ENCODE measurements at places on chromosomes 5 and 9. TPM values are rescaled to one million over a fixed set of nuclear protein-coding genes. Genes with fewer than 3 reads are reported as not detected.

SCGB3A2 gene
- polyA plus RNA-seq, result not detected

LRRC19 gene
- polyA plus RNA-seq, result 0.01 TPM

AMBP gene
- polyA plus RNA-seq, result not detected

KCNMB1 gene
- polyA plus RNA-seq, result 0.42 TPM

RUSC2 gene
- polyA plus RNA-seq, result 53.9 TPM

SLC4A9 gene
- not detected for polyA plus RNA-seq

S1PR3 gene
- 2.3 TPM for polyA plus RNA-seq

GMCL2 gene
- polyA plus RNA-seq, result not detected

HDAC3 gene
- 41.3 TPM for polyA plus RNA-seq

LPCAT1 gene
- polyA plus RNA-seq, result 2.4 TPM

HCN1 gene
- not detected for polyA plus RNA-seq

ACTBL2 gene
- not detected for polyA plus RNA-seq

SLC25A2 gene
- not detected for polyA plus RNA-seq

PPIC gene
- polyA plus RNA-seq, result 23.7 TPM

ANKRD18B gene
- polyA plus RNA-seq, result not detected

STK32A gene
- polyA plus RNA-seq, result 0.42 TPM

PCA3 gene
- 0.07 TPM for polyA plus RNA-seq

C5orf52 gene
- polyA plus RNA-seq, result not detected

SLC23A1 gene
- not detected for polyA plus RNA-seq

FYB1 gene
- 0.22 TPM for polyA plus RNA-seq

KCNV2 gene
- not detected for polyA plus RNA-seq

PIP5K1B gene
- 2.5 TPM for polyA plus RNA-seq

SPATA31D1 gene
- polyA plus RNA-seq, result not detected

DMRT3 gene
- 0.07 TPM for polyA plus RNA-seq

ATOX1 gene
- 99.1 TPM for polyA plus RNA-seq

GABRB2 gene
- 0.14 TPM for polyA plus RNA-seq

ZBED3 gene
- 1.4 TPM for polyA plus RNA-seq

BRINP1 gene
- not detected for polyA plus RNA-seq

HSD17B3 gene
- 0.16 TPM for polyA plus RNA-seq

ELAVL2 gene
- not detected for polyA plus RNA-seq

PCDHB2 gene
- 0.30 TPM for polyA plus RNA-seq

GFI1B gene
- 0.12 TPM for polyA plus RNA-seq

MZB1 gene
- 0.25 TPM for polyA plus RNA-seq

ECM2 gene
- 1.2 TPM for polyA plus RNA-seq

CATSPER3 gene
- polyA plus RNA-seq, result 1.8 TPM

HMCN2 gene
- polyA plus RNA-seq, result 5.0 TPM

IL5 gene
- not detected for polyA plus RNA-seq

DMGDH gene
- 0.80 TPM for polyA plus RNA-seq

ANXA2R gene
- 1.8 TPM for polyA plus RNA-seq

NDOR1 gene
- polyA plus RNA-seq, result 1.5 TPM
